ENCODE measurements at places on chromosomes 11 and 22. TPM values are rescaled to one million over a fixed set of nuclear protein-coding genes. Genes with fewer than 3 reads are reported as not detected.

- no peak for DNase-seq
Observed at GRCh38 chr11:47768101-47768612, 1.0 kb upstream of the FNBP4 start.

- no peak for DNase-seq
Observed at GRCh38 chr11:37595845-37596244, 997.8 kb upstream of the RAG2 start.

DNA sequence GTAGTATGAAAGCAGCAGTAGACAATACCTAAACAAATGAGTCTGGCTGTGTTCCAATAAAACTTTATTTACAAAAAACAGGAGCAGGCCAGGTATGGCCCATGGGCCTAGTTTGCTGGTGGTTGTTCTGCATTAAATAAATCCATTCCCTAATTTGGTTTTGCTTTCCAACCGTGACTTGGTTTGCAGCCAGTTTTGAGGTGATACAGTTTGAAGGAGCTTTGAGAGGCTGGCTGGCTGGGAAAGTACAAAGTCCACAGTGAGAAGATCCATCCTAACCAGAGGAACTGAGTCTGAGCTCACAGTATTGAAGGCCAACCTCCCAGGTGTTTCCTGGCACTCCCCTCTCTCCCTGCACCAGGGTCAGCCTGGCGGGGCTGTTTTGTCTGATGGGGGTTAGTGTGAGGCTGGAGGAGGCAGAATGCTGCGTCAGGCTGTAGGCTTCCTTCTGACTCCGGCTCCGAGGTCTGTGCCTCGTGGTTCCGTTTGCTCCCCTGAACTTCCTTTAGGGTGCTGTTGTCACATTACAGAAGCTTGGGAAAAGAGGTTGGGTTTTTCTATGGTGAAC, 129.5 kb downstream of the MICAL2 start:
- no peak for DNase-seq

DNA sequence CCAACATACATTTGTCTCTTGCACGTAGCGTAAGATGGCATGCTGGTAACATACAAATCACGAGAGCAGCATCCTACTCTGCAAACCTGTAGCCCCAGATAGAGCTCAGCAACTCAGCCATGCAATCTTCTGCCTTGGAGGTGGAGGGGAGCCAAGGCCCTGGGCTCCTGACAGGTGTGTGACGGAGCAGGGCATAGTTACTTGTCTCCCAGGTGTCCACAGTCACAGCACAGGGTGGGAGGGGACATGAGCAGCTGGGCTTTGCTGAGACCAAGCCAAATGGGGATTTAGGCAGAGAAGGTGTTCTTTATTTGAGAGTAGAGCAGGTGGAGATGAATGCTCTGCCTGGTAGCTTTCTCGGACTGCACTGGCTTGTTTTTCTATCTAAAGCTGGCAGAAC, 111.7 kb downstream of the TEAD1 start:
- no peak for DNase-seq

The PRODH gene
- not detected for polyA plus RNA-seq

The NLRP6 gene
- polyA plus RNA-seq: 3.3 TPM

All from naive B cell (primary cell).